ENCODE measurements at places on chromosomes 1 and 21. TPM values are rescaled to one million over a fixed set of nuclear protein-coding genes. Genes with fewer than 3 reads are reported as not detected.

Gene MIXL1
- total RNA-seq: 0.12 TPM

Gene PTGFR
- total RNA-seq: 17.7 TPM

Gene TGFBR3
- 16.5 TPM for total RNA-seq

Gene KPRP
- not detected for total RNA-seq

Gene AKIRIN1
- 36.9 TPM for total RNA-seq

Gene OVAAL
- total RNA-seq: not detected

Gene FLG2
- total RNA-seq: not detected

Gene NEK2
- 17.9 TPM for total RNA-seq

Gene ATAD3C
- total RNA-seq: not detected

Gene INKA2
- 0.87 TPM for total RNA-seq

Gene MYOM3
- total RNA-seq: not detected

Gene FAM151A
- total RNA-seq: not detected

Gene LCE1A
- not detected for total RNA-seq

Gene TNFAIP8L2
- total RNA-seq: not detected

Gene RPF1
- 32.7 TPM for total RNA-seq

Gene ARHGEF2
- total RNA-seq: 183 TPM

Gene MYCL
- total RNA-seq: 0.37 TPM

Gene AHCTF1
- 41.6 TPM for total RNA-seq
